Effector CD8-positive, alpha-beta T cell (primary cell): ENCODE measurements at places on chromosomes 2 and 18.

DNA sequence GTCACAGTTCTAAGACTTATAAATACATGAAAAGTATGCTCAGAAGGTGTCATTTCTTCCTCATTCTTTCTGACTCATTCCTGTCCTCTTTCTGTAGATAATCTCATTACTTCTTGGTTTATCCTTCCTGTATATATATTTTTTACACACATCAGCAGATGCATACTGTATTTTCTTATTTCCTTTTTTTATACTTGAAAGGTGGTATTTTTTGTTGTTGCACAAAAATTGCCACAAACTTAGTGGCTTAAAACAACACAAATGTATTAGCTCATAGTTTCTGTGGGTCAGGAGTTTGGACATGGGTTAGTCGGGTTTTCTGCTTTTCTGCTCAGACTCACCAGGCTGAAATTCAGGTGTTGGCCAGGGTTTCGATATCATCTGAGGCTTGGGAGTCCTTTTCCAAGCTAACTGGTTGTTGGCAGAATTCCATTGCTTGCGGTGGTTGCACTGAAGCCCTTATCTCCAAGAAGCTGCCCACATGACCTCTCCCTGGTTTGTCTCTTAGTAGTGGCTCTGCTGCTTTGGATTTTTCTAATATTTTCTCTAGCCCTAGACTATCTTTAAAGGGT, 162.6 kb downstream of the FMNL2 start:
- DNase-seq = no peak

GRCh38 chr2:43020990-43021669, 205.3 kb downstream of the ZFP36L2 start:
- no peak for DNase-seq

GRCh38 chr2:182767578-182767977, 51.5 kb downstream of the DNAJC10 start:
- DNase-seq = no peak

GRCh38 chr2:238584617-238585016, 157.9 kb downstream of the ASB1 start:
- DNase-seq = no peak

- no peak for DNase-seq
Observed at GRCh38 chr2:37711308-37711731, 39.9 kb upstream of the CDC42EP3 start.

DNA sequence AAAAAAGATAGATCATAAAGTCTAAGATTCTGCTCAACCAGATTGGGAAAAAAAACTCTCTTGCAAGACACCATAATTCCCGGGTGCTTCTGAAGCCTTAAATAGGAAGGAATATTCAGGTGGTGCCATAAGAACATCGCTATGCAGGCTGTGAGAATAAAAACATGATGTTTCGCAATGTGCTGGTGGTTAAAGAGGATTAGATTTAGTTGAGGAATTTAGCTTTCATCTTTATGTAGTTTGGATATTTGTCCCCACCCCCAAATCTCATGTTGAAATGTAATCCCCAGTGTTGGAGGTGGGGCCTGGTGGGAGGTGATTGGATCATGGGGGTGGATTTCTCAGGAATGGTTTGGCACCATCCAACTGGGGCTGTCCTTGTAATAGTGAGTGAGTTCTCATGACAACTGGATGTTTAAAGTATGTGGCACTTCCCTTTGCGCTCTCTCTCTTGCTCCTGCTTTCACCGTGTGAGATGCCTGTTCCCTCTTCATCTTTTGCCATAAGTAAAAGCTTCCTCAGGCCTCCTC, 132.2 kb downstream of the AKAIN1 start:
- DNase-seq = no peak

- no peak for DNase-seq
Observed at GRCh38 chr18:79884294-79884962, 67.0 kb downstream of the SLC66A2 start.

DNA sequence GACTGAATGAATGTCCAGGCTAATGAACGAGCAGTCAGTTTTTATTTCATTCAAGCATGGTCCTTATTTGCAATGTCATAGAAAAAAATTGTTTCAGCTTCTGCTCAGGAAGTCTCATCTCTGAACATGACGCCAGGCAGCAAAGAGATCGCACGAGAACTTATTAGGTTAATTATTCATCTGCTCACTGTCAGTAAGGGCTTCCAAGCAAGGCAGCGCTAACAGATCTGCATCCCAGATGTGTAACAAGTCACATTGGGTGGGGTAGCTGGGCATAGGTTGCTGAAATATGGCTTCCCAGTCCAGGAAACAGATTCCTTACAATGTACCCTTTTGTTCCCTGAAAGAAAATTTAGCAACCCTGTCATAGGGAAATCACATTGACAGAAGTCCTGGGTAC, 63.5 kb downstream of the ANKRD44 start:
- no peak for DNase-seq
